ENCODE measurements at places on chromosomes 2 and 18.

DNA sequence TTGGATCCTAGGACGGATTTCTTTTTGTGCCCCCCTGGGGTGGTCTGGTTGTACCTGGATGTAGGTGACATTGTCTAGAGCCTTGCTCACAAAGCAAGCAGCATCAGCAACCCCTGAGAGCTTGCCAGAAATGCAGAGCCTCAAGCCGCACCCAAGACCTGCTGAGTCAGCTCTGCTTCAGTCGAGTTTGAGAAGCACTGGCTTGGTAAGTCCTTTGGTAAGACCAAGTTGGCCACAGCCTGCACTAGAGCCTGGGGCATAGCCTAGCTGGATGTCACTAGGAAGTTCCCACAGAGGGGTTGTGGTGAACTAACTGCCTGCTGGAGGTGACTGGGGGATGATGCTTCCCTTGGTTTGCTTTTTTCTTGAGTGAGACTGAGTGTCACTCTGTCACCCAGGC, 6.2 kb downstream of the ABCG5 start:
- DNase-seq = no peak

- no peak for DNase-seq
Observed at GRCh38 chr18:1102848-1103247, 198.2 kb downstream of the ADCYAP1 start.

GRCh38 chr2:191189112-191189635, 38.4 kb upstream of the STAT4 start:
- DNase-seq = no peak

- DNase-seq = no peak
Observed at GRCh38 chr18:27008575-27008974, 143.1 kb upstream of the AQP4 start.

DNA sequence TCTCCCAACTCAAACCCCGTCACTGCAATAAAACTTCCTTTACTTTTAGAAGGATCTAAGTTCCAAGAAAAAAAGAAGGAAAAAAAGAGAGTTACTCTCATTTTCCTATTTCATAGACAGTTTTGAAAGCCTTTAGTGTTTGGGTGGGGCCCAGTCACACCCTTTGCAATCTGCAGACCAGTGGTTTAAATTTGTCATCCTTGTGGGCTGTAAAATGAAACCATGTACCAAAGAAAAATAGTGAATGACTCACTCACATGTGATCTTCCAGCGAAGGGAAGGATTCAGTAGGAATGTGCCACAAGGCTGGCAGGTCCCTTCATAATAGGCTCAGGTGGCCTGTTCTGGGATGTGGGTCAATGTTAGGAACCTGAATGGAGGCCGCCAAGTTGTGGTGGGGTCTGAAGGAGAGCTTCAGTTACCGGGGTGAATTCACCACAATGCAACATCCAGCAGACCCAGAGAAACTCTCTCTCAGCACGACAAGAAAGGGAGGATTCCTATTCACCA, 28.3 kb downstream of the ANXA4 start:
- DNase-seq = peak; percentile 64

DNA sequence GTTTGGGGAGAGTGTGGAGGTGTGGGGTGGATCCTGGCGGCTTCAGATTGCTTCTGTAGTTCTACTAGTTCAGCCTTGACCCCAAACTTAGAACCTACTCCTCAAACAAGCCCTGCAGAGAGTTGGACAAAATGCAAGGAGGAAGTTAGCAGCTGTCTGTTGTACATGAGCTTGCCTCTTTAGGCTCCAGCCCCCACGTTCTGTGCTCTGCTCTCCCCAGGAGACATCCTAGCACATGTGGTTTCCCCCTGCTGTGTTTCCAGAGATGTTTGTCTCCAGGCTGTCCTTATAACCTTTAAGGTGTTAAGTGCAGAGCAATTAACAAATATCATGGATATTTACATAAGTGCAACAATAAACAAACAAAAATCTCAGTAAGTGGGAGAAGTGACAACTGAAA, 111.1 kb downstream of the ACOXL start:
- no peak for DNase-seq
